ENCODE measurements at places on chromosomes 3 and 15. TPM values are rescaled to one million over a fixed set of nuclear protein-coding genes. Genes with fewer than 3 reads are reported as not detected.

DNA sequence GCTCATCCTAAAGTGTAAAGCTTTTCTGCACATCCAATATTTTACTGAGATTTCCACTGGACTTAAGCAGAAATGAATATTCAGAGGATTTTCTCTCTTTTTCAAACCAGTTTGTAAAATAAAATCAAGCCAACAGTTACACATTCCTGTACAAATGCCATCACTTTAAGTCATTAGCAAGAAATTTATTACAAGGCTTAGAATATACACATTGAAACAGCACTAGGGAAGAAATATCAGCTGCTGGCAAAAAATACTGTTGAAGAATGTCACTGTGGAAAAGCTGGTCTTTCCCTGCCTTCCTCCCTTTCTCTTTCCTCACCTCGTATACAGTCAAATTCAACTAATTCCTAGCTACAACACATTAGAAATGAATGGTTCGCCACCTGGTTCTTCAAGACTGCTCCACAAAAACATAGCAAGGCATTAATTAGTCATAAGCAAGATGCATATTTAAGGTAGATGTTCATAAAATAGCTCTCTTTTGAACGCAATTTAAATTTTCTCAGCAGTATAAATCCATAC, 21.3 kb downstream of the PLOD2 start:
- no peaks in the 10 kb centered on the region for H3K27me3 ChIP-seq
- H3K4me1 ChIP-seq = no peaks in the 10 kb centered on the region
- no peak overlapping the region for H3K27ac ChIP-seq
- no peak for DNase-seq
- H3K4me3 ChIP-seq = no peak overlapping the region
- no peaks in the 10 kb centered on the region for H3K36me3 ChIP-seq

GRCh38 chr3:119497820-119498185, 544 bp upstream of the TIMMDC1 start:
- H3K4me1 ChIP-seq = peaks cover 32% of the 10 kb centered on the region
- H3K36me3 ChIP-seq = peaks cover 9% of the 10 kb centered on the region
- DNase-seq = peak; percentile 61
- no peaks in the 10 kb centered on the region for H3K27me3 ChIP-seq
- H3K4me3 ChIP-seq = peak overlapping the region; percentile 98

DNA sequence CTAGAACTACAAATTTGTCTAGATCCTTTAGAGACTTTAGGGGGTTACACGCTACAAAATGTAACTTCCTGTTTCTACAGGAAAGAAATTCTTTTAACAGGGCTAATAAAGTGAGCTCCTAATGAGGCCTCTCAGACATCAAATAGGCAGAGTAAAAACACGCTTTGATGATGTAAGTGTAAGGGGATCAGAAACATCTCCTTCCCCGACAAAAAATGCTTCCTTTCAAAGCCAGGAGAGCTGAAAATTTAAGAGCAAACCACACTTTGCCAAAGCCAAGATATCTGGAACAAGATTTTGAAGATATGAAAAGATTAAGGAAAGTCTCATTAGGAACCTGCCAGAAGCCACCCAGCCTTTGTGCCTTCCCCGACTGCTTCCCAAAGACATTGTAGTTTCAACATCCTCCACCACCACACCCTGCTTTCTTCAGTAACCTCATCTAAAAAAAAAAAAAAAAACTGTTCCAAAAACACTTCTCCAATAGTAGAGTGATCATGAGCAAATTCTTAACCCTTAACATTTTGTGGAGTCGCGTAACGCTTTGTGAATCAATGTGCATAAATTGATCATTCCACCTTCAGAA, 505.0 kb upstream of the THBS1 start:
- H3K4me3 ChIP-seq = no peak overlapping the region
- no peaks in the 10 kb centered on the region for H3K27me3 ChIP-seq

DNA sequence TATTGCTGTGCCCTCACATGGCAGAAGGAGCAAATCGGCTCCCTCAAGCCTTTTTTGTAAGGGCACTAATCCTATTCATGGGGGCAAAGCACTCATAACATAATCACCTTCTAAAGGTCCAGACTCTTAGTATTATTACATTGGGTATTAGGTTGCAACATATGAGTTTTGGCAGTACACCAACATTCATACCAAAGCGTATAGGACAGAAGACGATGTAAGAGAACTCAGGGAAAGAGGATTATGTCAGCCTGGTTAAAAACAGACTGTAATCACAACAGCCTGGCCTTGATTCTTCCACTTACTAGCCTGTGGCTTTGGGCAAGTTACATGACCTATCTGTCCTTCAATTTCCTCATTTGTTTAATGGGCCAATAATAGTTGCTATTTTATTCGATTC, 828.5 kb upstream of the NECTIN3 start:
- no peak overlapping the region for H3K27ac ChIP-seq
- H3K4me3 ChIP-seq = no peak overlapping the region
- no peaks in the 10 kb centered on the region for H3K27me3 ChIP-seq
- no peak for DNase-seq
- H3K36me3 ChIP-seq = no peaks in the 10 kb centered on the region
- H3K4me1 ChIP-seq = no peaks in the 10 kb centered on the region

RARRES1 gene
- not detected for total RNA-seq

GRCh38 chr15:78987556-78988360, 42.9 kb upstream of the CTSH start:
- no peaks in the 10 kb centered on the region for H3K4me1 ChIP-seq
- no peak overlapping the region for H3K27ac ChIP-seq
- no peak overlapping the region for H3K4me3 ChIP-seq
- H3K36me3 ChIP-seq = no peaks in the 10 kb centered on the region
- H3K27me3 ChIP-seq = no peaks in the 10 kb centered on the region

ARPP19 gene
- 118 TPM for total RNA-seq

- no peaks in the 10 kb centered on the region for H3K27me3 ChIP-seq
- no peak for DNase-seq
- H3K4me3 ChIP-seq = no peak overlapping the region
- H3K27ac ChIP-seq = no peak overlapping the region
Observed at GRCh38 chr3:98733812-98734281, 29.3 kb upstream of the ST3GAL6 start.

DNA sequence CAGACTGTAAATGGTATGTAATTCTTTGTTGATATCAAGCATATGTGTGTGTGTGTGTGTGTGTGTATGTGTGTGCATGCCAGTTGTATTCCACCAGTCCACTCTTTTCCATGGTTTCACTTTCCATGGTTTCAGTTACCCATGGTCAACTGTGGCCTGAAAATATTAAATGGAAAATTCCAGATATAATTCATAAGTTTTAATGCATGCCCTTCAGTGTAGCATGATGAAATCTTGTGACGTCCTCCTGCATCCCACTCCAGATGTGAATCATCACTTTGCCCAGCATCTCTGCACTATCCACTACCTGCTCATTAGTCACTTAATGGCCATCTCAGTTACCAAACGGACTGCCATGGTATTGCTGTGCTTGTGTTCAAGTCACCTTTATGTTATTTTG, 215.9 kb downstream of the GBE1 start:
- peaks cover 11% of the 10 kb centered on the region for H3K36me3 ChIP-seq
- no peaks in the 10 kb centered on the region for H3K27me3 ChIP-seq
- H3K4me1 ChIP-seq = peaks cover 17% of the 10 kb centered on the region
- DNase-seq = no peak

DNA sequence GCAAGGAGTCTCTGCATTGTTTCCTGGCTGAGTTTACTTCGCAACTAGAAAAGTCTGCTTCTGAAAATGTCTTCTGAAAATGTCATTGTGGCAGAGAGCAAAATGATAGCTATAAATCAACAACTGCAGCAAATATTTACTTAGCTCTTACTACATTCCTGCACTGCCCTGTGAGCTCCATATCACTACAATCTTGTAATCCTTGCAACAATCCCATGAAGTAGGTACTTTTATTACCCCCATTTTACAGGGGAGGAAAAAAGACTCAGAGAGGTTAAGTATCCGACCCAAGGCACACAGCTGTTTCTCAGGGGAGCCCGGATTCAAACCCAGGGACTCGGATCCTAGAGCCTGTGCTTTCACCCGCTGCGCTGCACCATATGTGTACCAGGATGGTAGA, 34.2 kb upstream of the SPTBN5 start:
- DNase-seq = no peak
- H3K27me3 ChIP-seq = no peaks in the 10 kb centered on the region
- H3K36me3 ChIP-seq = no peaks in the 10 kb centered on the region
- no peak overlapping the region for H3K4me3 ChIP-seq

DNA sequence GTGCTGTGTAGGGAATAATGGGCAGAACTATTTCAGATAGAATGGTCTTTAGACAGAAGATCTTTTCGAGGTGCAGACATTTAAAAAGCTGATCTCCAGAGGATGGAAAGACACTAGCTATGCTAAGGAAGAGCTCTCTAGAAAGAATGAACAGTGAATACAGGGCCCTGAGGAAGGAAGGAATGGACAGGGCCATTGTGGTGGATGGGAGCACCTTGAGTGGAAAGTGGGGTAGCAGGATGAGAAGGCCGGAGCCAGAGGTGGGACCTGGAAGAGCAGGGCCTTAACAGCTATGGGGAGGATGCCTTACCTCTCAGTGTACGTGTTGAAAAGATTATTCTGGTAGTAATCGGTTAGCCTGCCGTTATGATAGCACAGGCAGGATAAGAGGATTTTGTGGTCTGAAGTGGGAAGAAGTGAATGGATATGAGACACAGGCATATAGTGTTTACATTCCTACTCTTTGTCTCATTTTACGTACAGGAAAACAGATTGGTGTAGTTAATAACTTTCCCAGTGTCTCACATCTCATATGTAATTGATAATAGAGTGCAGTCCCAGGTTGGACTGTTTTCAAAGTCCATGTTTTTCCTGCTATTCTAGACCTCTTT, 172.4 kb downstream of the KLHL25 start:
- DNase-seq = no peak
- H3K4me3 ChIP-seq = no peak overlapping the region
- H3K4me1 ChIP-seq = peaks cover 34% of the 10 kb centered on the region
- no peaks in the 10 kb centered on the region for H3K27me3 ChIP-seq
- no peak overlapping the region for H3K27ac ChIP-seq
- no peaks in the 10 kb centered on the region for H3K36me3 ChIP-seq

GRCh38 chr3:10548992-10549391, 43.6 kb upstream of the ATP2B2 start:
- peak; percentile 68 for DNase-seq
- H3K4me1 ChIP-seq = peaks cover 26% of the 10 kb centered on the region
- H3K27me3 ChIP-seq = no peaks in the 10 kb centered on the region
- H3K4me3 ChIP-seq = no peak overlapping the region

CHST2 gene
- 23.8 TPM for total RNA-seq

IL16 gene
- total RNA-seq = 3.3 TPM

SNURF gene
- 58.6 TPM for total RNA-seq

DUOXA2 gene
- total RNA-seq = not detected

DNA sequence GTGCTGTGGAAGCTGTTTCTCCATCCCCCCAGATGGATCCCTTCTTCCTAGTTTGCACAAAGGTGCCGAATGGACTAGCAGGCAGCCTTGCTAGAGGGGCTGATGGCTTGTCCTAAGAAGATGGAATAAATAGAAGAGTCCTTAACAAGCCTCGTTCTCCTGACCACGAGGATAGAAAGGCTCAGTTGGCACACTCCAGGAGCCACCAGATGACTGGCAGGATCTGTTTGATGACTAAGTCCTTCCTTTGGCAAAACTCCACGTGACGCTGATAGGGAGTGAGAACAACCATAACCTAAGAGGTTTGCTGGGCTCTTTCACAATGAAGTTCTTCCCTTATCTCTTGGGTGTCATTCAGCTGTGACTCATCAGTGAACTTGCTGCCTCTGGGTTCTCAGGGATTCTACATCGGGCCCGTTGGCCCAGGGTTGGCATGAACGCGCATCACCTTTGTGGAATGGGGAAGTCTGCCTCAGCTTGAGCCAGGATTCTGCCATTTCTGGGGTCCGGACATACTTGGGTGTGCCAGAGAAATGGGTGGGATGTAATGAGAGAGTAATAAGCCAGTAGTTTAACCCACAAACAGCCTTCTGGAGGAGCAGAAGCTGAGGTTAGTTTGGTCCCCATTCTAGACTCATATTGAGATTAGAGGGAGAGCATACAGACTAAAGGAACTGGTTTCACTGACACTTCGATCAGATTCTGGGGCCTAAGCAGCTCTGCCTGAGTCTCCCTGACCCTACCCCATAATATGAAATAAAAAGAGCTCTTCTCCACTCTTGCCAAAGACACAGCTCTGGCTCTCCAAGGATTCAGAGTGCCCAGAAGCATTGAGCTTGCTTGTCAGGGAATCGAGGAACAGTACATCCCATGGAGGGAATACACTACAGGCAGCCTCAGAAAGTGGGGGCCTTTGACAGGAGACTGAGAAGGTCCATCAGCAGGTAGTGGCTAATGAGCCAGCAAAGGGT, 2.0 kb upstream of the MELTF start:
- no peak overlapping the region for H3K4me3 ChIP-seq
- H3K27ac ChIP-seq = no peak overlapping the region
- H3K36me3 ChIP-seq = no peaks in the 10 kb centered on the region
- no peaks in the 10 kb centered on the region for H3K27me3 ChIP-seq
- H3K4me1 ChIP-seq = peaks cover 20% of the 10 kb centered on the region

DNA sequence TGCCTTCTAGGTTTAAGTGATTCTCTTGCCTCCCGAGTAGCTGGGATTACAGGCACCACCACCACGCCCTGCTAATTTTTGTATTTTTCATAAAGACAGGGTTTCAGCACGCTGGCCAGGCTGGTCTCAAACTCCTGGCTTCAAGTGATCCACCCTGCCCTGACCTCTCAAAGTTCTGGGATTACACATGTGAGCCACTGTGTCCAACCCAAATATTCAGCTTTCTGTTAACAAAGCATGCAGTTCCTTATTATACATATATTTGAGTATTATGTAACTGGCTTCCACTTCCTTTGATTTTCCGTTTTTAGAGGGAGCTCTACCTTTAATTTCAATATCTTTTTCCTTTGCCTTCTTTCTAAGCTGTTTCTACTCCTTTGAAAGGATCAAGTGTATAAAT, 26.1 kb downstream of the TSC22D2 start:
- H3K27ac ChIP-seq = no peak overlapping the region
- H3K27me3 ChIP-seq = no peaks in the 10 kb centered on the region
- 0 out of 2 replicates have a peak, but pooled peaks cover 5% of the 10 kb centered on the region for H3K36me3 ChIP-seq

GUCA1C gene
- total RNA-seq = not detected

GRCh38 chr15:74815121-74815934, 2.7 kb downstream of the LMAN1L start:
- H3K27me3 ChIP-seq = no peaks in the 10 kb centered on the region
- H3K4me3 ChIP-seq = no peak overlapping the region
- no peak for DNase-seq
- peaks cover 20% of the 10 kb centered on the region for H3K4me1 ChIP-seq

DNA sequence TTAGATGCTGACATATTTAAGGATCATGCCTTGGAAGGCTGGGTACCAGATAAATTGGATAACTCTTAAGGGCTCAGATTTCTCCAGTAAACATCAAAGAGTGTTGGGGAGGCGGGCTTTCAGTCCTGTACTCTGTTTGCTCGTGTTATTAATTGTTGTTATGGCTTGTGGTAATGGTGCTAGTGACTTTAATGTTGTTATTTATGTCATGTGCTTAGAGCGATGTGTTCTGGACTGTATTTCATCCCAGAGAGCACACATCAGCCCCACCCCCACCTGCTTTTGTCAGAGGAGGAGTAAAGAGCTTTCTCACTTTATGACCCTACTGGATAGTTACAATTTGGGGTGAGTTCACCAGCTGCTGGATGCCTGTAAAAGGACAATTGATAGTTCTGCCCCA, 386.3 kb downstream of the EPHB1 start:
- no peak overlapping the region for H3K27ac ChIP-seq
- no peaks in the 10 kb centered on the region for H3K27me3 ChIP-seq
- no peak overlapping the region for H3K4me3 ChIP-seq
- DNase-seq = no peak
- H3K4me1 ChIP-seq = peaks cover 4% of the 10 kb centered on the region

Measured in Karpas-422 (cell line).